ENCODE measurements at places on chromosomes 5 and 9. TPM values are rescaled to one million over a fixed set of nuclear protein-coding genes. Genes with fewer than 3 reads are reported as not detected.

DNA sequence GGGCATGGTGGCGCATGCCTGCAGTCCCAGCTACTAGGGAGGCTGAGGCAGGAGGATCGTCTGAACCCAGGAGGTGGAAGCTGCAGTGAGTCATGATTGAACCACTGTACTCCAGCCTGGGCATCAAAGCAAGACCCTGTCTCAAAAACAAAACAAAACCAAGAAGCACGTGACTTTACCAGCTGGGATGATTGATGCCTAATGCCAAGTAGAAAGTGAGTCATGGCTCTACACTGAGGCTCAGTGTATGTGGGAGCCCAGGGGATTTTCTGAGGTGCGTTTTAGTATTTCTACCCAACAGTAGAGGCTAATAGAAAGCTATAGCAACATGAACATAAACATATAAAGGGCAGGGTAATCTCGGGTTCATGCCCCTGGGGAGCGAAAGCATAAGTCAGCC, 13.9 kb upstream of the BRD3OS start:
- DNase-seq: no peak

DNA sequence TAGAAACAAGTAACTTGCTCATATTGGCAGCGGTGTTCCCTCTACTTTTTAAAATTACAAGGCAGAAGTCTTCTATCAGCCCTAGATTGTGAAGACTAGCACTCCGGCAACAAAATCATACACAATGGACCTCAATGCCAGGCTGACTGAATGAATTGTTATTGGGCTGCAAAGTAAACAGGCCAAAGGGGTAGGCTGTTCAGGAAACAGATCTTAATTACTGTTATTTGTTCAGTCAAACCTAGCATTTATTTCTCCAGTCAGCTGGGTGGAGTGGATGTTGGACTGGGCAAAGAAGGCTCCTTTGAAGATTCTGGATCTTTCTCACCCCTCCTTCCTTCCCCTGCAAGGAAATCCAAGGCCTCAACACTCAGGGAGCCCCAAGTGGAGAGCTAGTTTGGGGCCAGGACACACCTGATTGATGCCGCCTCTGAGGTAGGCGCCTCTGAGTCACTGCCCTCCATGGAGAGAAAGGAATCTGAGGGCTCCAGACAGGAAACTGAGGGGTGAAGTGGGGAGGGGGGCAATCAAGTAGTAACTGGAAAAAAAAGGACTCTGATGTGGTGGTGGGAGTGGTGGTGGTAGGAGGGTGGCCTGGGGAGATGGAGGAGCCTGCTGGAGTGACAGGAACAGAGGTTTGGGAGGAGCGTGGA, 35.5 kb downstream of the SERINC5 start:
- DNase-seq: no peak

DNA sequence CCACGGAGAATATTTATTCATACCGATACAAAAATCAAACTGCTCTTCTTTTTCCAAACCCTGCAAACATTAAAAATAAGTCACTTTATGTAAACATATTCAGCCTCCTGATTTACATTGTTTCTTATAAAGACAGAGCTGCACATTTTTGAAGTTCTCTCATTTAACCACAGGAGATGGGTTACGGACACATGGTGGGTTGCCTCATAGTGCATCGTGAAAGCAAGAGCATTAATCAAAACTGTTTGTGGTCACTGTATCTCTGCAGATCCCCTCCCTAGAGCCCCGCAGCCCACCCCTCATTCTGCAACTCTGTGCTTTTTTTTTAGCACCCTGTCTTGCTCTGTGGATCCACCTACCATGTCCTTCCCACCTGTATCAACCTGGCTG, 43.3 kb upstream of the EQTN start:
- DNase-seq: no peak

- no peak for DNase-seq
Measured at GRCh38 chr5:154351141-154351540, 94.7 kb upstream of the SAP30L start.

GRCh38 chr5:93245226-93245625, 335.8 kb downstream of the NR2F1-AS1 start:
- DNase-seq: no peak

DNA sequence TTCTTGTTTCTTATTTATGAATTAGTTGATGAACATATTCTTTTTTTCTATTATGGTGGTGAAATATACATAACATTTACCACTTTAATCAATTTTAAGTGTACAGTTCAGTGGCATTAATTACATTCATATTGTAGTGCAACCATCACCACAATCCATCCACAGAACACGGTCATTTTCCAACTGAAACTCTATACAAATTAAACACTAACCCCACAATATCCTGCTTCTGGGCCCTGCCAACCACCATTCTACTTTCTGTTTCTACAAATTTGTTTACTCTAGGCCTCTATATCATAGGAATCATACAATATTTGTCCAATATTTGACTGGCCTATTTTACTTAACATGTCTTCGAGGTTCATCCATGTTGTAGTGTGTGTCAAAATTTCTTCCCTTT, 7.3 kb downstream of the GCNT4 start:
- DNase-seq: no peak

FGF18 gene
- total RNA-seq: not detected

NUDT2 gene
- 7.6 TPM for total RNA-seq

PCDHB11 gene
- total RNA-seq: 0.38 TPM

All from GM23248 (cell line).